ENCODE measurements at places on chromosomes 7 and 10. TPM values are rescaled to one million over a fixed set of nuclear protein-coding genes. Genes with fewer than 3 reads are reported as not detected.

CYP3A5 gene
- not detected for total RNA-seq

WNT8B gene
- total RNA-seq: not detected

ARHGAP22 gene
- total RNA-seq: 4.5 TPM

HPSE2 gene
- not detected for total RNA-seq

NACAD gene
- 0.49 TPM for total RNA-seq

FAM25C gene
- total RNA-seq: not detected
